Bladder microvascular endothelial cell (primary cell): ENCODE measurements at places on chromosomes 5 and 9. TPM values are rescaled to one million over a fixed set of nuclear protein-coding genes. Genes with fewer than 3 reads are reported as not detected.

Gene PKD2L2
- not detected in 2 replicates for total RNA-seq

Gene OR1J2
- 0.13 TPM in 1 of 2 replicates, not detected in the other for total RNA-seq

Gene DNLZ
- 9.8 and 12.6 TPM in 2 replicates for total RNA-seq

Gene SLC4A9
- under 0.01 and 0.19 TPM in 2 replicates for total RNA-seq

Gene IFNA21
- total RNA-seq, result not detected in 2 replicates

Gene TCERG1
- 22.3 and 45.3 TPM in 2 replicates for total RNA-seq

Gene IL17B
- not detected in 2 replicates for total RNA-seq

Gene SHISAL2B
- not detected in 2 replicates for total RNA-seq

Gene PCDHA1
- 0.13 TPM in 1 of 2 replicates, not detected in the other for total RNA-seq

Gene PDE6A
- total RNA-seq, result 0.06 TPM in 1 of 2 replicates, not detected in the other

Gene PCDHGB6
- 1.6 and 3.9 TPM in 2 replicates for total RNA-seq

Gene CAMK2A
- not detected in 2 replicates for total RNA-seq

Gene FBLL1
- 0.65 and 0.69 TPM in 2 replicates for total RNA-seq

Gene FLT4
- 78.0 and 431 TPM in 2 replicates for total RNA-seq

Gene NTRK2
- under 0.01 TPM in 2 replicates for total RNA-seq
